ENCODE measurements at places on chromosomes 13 and 19.

- DNase-seq, result no peak
These were observed 2.0 kb upstream of the A1BG start for GRCh38 chr19:58355215-58355796.

DNA sequence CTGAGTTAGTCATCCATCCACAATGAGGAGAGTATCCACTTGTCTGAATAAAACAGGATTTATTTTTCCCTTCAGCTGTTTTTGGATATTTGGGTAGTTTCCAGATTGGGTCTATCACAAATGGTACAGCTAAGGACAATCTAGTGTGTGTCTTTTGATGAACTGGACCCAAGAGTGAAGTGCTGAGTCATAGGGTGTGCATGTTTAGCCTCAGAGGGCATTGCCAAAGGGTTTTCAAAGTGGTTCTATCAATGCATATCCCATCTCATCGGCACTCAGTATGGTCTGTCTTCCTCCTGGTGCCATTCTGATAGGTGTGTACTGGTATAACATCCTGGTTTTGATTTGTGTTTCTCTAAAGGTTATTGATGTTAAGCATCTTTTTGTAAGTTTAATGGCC lies 62.3 kb downstream of the GSX1 start:
- DNase-seq, result no peak

DNA sequence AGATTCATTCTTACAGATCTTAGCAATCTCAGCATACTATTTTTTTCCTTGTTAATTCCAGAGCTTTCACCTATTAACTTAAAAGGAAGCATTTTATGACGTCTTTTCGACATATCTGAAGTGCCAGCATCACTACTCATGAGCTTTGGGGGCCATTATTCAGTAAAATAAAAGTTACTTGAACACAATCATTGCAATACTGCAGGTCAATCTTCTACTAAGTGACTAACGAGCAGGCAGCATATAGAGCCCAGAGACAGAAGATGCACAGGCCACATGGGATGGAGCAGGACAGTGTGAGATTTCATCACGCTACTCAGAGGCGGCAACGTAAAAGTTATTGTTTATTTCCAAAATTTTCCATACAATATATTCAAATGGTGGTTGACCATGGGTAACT lies 382.6 kb downstream of the PCDH9 start:
- no peak for DNase-seq

DNA sequence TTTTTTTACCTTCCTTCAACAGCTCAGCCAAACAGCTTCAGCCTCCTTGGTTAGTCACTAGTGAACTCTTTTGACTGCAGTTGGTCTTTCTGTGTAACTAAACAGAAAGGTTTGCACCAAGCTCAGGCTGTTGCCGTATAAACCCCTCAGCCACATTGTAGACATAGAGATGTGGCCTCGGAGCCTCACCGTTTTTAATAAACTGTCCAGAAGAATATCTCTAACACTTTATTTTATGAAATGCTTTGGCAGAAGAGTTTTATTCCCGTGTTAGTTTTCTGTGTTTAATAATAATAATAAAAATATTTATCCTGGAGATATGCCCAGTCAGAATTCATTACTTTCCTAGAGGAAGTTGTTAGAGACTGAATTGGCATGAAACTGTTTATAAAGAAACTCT lies 171.7 kb upstream of the MAB21L1 start:
- DNase-seq, result no peak

DNA sequence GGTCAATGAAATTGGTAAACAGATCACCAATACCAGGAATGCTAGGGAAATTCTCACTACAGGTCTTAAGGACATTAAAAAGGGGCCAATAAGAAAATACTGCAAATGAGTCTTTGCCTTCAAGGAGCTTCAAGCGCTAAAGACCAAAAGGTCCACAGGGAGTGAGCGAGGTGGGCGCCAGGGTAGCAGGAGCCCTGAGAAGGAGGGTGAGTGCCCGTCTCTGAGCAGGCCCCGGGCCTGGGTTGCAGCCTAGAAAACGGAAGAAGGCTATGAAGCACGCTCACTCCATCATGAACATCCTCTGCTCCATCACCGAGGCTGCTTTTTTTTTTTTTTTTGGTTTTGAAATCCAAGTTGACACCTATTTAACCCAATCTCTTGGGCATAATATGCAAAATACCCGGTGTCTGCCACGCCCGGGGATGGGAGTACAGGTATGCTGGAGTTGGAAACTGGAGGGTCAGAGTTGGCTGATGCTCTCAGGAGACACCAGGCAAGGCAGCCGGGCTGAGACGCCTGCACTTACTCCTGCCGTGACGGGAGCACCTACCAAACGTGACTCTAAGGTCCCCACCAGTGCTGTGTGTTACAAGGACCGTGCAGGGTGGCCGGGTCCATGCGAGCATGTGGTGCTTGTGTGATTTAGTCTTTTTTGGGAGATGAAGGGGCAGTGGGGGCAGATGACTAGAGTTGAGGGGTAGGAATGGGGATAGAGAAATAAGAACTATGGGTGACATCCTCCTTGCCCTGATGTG lies 66.9 kb downstream of the KLF2 start:
- DNase-seq, result no peak

DNA sequence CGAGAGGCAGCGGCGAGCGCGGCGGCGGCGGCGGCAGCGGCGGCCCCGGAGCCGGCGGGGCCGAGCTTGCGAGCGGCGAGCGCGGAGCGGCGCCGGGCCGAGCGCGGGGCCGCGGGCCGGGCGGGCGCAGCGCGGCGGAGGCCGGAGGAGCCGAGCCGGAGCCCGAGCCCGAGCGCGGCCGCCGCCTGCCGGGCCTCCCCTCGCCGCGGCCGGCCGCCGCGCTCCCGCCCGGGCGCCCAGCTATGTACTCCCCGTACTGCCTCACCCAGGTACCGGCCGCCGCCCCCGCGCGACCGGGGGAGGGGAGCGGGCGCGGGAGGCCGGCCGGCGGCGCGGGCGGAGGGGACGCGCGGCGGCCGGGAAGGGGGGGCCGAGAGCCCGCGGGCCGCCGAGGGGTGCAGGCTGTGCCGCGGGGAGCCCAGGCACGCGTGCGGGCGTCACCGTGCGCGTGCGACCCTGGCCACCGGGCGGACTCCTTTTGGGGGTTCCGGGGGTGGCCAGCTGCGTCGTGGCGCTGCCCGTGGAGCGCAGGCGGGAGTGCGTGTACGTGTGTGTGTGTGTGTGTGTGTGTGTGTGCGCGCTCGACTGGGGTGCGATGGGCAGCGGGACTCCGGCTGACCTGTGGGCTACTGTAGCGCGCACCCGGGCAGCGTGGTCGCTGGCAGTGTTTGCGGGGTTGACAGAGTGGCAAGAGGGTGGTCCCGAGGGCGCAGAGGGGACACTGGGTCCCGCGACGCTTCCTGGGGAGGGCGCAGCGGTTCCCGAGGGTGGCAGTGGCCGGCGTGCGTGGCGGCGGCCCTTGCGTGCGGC lies 526 bp downstream of the NFIX start:
- DNase-seq, result no peak

DNA sequence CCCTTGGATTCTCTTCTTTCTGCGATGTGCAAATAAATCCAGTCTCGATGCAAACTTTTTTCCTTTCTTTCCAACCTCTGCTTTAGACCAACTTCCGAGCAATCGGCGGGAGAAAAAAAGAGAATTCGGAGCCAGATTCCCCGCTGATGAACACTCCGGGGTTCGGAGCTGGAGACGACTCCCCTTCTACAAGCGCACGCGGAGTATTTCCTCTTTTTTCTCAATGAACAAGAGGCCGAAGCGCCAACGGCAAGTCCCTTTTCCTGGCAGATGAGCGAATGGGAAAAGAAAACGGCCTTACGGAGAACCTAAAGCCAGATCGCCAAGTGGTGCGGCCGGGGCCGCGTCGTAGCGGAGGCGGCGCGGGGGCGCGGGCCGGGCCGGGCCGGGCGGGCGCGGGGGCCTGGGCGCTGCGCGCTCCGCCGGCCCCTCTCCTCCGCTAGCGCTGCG lies 250 bp downstream of the SPRY2 start:
- peak; percentile 92 for DNase-seq

GRCh38 chr19:33667141-33667650 lies 45.4 kb downstream of the CHST8 start:
- no peak for DNase-seq

- no peak for DNase-seq
These were observed 107.2 kb upstream of the CACNA1A start for GRCh38 chr19:13613447-13613846.

GRCh38 chr13:46197299-46198048 lies 14.3 kb upstream of the LRRC63 start:
- no peak for DNase-seq

DNA sequence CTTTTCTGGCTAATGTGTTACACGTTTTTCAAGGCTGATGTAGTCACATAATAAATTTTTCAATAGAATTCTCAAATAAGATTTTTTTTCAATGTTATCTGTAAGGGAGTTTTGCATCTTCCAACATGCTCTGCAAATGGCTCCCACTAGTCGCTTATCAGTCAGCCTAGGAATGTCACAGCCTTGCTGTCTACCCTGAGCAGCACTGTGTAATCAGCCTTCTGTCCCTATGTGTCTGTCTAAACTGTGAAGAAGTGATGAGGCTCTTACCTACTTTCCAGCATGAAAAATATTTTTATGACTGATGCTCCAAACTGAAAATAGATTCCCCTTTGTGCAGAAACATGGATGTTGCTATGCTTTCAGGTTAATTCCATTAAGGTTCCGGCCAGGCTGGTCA lies 75.1 kb upstream of the FAM216B start:
- DNase-seq, result no peak

GRCh38 chr19:19405971-19406877 lies 749 bp downstream of the GATAD2A start:
- peak; percentile 58 for DNase-seq

Data from suppressor macrophage (primary cell).